Spinal cord (tissue), 10 donors: ENCODE measurements at places on chromosomes 12 and 14.

DNA sequence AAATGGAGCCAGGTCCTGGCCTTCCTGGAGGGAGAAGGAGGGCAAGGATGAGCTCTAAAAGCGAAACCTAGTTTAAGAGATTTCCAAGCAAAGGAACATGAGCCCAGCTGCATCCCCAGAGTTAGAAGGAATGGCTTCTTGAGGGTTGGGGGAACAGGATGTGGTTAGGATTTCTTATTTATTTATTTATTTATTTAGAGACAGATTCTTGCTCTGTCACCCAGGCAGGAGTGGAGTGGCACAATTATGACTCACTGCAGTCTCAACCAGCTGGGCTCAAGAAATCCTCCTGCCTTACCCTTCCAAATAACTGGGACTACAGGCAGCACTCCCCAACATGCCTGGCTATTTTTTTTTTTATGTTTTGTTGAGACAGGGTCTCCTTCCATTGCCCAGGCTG, 25.3 kb upstream of the TMEM106C start:
- DNase-seq: no peak

DNA sequence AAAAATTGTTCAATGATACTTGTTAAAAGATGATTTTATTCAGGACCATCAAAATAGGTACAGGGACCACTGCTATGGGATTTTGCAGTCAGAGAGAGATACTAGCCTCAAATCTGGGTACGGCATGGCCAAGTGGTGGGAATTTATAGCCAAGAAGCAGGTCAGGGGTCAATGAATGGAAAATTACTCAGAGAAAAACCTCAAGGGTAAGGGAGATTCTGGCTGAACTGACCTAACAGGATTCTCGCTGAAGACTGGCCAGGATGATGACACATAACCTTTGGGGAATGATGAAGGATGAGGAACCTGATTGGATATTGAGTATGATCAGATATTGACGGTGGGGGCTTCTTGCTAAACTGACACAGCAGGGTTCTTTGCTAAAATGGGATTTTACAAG, 32.7 kb downstream of the DEPDC4 start:
- no peak for DNase-seq

GRCh38 chr14:51305751-51306150, 65.7 kb downstream of the TMX1 start:
- no peak for DNase-seq

- DNase-seq: no peak
Observed at GRCh38 chr12:72511906-72512305, 239.7 kb downstream of the TRHDE start.

DNA sequence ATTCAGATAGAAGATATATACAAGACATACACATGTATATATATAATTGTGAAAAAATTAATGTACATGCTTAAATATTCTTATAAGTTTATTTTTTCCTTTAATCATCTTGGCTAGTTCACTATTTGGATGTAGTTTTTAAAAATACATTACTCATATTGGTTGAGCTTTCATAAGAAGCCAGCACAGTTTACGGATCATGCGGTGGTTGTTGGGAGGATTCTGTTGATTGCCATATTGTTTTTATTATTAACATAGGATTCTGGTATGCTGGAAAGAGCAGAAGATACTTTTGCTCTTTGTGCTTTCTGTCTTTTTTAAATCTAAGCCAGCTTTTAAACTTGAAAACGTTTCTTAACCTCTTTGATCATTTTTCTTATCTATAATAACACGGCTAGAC, 163.4 kb downstream of the OTOGL start:
- DNase-seq: no peak

DNA sequence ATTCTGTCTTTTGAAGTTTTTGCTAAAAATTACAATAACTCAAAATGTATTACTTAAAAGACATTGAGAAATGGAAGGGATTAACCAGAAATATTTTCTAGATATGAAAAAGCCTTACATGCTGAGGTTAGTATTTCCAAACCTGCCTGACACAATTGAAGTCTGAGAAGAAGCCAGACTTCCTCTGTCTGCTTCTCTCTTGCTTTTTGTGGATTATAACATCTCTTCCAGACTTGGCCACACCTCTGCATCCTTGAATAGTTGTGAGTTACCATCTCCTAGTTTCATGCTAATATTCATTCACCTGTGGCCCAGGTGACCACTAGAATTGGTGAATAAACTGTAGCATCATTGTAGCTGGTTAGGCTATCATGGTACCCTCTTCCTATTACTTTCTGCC, 497.6 kb downstream of the SLC16A7 start:
- no peak for DNase-seq

GRCh38 chr12:102444707-102445106, 35.7 kb downstream of the IGF1 start:
- no peak for DNase-seq

- DNase-seq: no peak
Observed at GRCh38 chr14:25394791-25395391, 344.9 kb upstream of the STXBP6 start.

DNA sequence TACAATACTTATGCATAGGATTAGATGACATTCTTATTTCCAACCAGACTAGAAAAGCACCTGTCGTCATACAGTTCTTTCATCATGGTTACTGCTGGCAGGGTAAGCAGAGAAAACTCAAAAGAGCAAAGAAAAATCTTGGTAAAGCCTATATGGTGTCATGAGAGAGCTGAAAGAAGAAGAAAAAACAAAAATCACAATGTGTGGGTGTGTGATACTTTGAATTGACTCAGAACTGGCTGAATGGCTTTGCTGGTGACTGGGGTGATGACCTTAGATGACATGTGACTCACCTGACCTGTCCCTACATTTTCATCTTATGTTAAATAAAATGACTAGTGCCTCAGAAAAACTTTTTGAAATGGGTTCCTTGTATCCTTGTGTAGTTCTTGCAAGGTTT, 278.1 kb upstream of the LMO3 start:
- DNase-seq: no peak

DNA sequence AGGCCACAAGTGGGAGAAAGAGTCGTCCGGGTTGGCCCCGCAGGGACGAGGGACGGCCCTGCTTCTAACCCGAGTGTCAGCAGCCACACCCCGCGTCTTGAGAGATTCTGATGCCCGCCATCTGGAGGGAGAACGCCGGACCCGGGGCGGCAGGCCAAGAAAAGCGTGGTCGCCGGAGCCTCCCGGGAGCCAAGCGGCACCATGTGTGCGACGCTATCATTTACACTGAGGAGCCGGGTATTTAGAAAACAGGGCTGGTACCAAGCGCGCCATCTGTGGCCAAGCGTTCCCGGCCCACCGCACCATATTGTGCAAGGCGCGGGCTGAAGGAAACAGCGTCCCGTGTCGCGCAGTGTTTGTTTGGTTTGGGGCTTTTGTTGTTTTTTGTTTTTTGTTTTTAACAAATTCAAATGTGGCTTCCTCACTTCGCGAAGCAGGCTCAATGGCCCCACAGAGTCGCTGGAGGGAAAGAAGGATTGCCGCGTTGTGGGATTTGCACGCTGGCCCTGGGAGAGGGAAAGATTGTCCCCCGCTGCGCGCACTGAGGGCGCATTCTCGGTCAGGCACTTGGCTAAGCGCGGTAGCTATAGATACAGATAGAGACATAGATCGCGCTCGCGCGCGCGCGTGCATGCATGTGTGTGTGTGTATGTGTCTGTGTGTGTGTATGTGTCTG, 153.8 kb downstream of the BCL11B start:
- DNase-seq: peak; percentile 32

DNA sequence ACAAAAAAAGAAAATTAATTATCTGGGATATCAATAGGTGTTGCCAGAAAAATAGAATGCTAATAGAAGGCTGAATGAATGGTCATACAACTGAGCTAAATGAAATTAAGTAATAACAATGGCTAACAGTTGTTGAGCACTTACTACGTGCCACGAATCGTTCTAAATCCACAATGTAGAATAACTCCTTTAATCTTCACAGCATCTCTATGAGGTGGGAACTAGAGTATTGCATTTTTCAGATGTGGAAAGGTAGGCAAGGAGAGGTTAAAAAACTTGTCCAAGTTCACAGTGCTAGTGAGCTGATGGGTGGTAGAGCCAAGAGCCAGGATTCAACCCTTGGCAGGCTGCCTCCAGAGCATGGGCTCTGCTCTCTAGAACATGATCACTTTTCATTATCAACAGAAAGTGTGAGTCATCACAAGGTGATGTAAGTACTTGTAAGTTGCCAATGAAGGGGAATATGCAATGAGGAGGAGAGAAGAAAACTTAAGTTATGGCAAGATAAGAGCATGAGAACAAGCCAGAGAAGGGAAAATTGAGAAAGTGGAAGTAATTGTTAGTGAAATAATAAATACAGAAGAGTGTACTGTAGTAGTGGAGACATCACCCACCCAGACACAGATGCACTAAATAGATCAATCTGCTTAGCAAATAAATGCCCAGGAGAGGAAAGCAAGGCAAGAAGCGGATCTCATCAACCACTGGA, 122.1 kb downstream of the PRKD1 start:
- DNase-seq: no peak
